ENCODE measurements at places on chromosomes 3 and 15. TPM values are rescaled to one million over a fixed set of nuclear protein-coding genes. Genes with fewer than 3 reads are reported as not detected.

- peaks cover 13% of the 10 kb centered on the region for H3K4me1 ChIP-seq
- peaks cover 35% of the 10 kb centered on the region for H3K36me3 ChIP-seq
- DNase-seq = no peak
- peaks cover 11% of the 10 kb centered on the region for H3K27me3 ChIP-seq
These were observed 5.7 kb downstream of the THBS1 start for GRCh38 chr15:39586387-39587095.

DNA sequence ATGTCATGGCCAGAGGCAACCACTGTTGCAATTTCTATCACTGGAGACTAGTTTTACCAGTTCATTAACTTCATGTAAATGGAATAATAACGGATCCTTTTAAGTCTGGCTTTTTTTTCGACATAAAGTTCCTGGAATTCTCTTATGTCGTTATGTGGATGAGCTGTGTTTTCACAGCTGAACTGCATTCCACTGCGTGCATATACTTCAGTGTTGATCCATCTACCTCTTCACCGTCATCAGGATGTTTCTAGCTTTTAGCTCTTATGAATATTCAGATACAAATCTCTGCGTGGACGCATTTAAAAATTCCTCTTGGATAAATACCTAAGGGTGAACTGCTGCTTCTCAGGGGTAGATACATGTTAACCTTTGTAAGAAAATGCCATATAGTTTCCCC, 15.6 kb upstream of the CYFIP1 start:
- no peak overlapping the region for H3K4me3 ChIP-seq
- peaks cover 10% of the 10 kb centered on the region for H3K36me3 ChIP-seq
- peaks cover 4% of the 10 kb centered on the region for H3K4me1 ChIP-seq
- no peaks in the 10 kb centered on the region for H3K27me3 ChIP-seq
- no peak for DNase-seq
- H3K27ac ChIP-seq = no peak overlapping the region

- no peak overlapping the region for H3K4me3 ChIP-seq
- H3K36me3 ChIP-seq = no peaks in the 10 kb centered on the region
- no peaks in the 10 kb centered on the region for H3K4me1 ChIP-seq
These were observed 611.5 kb downstream of the AGBL1 start for GRCh38 chr15:86691091-86691663.

DNA sequence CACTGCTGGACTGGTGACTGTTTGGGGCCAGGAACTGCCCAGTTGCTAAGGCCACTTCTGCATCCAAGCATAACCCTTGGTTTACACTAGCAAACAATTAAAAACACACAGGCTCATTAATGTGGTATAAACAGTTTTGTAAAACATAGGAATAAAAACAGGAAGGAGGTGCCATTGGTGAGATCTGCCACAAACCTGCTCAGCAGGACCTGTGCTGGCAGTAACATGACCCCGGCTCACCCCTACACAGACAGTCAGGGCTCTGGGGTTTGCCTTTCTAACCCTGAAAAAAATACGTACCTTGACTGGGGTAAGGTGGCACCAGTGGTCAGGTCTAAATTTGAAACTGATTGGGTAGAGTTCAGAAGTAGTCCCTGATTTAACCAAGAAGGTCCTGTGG, 76.2 kb downstream of the ATP1B3 start:
- H3K27me3 ChIP-seq = no peaks in the 10 kb centered on the region
- peaks cover 15% of the 10 kb centered on the region for H3K36me3 ChIP-seq
- H3K27ac ChIP-seq = peak overlapping the region; percentile 42
- no peak overlapping the region for H3K4me3 ChIP-seq
- H3K4me1 ChIP-seq = peaks cover 29% of the 10 kb centered on the region

DNA sequence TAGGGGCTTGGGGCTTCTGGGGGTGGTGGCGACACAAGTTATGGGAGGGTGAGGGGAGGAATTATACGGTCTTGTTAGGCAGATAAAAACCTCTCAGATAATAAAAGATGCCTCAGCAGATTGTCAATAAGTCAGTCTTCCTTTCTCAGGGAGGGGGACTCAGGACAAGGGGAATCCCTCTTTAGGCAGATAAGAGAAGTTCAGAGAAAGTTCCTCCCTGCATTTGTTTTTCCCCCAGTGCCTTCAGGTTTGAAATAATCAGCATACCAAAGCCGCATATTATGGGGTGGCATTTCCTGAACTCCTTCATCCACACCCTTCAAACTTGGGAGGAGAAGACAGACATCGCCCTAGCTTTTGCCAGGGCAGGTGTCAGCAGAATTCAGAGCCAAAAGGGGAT, 8.5 kb downstream of the PPCDC start:
- no peak for DNase-seq
- no peaks in the 10 kb centered on the region for H3K27me3 ChIP-seq
- H3K4me1 ChIP-seq = peaks cover 33% of the 10 kb centered on the region
- H3K27ac ChIP-seq = peak overlapping the region; percentile 85
- H3K36me3 ChIP-seq = peaks cover 19% of the 10 kb centered on the region
- peak overlapping the region; percentile 12 for H3K4me3 ChIP-seq

DNA sequence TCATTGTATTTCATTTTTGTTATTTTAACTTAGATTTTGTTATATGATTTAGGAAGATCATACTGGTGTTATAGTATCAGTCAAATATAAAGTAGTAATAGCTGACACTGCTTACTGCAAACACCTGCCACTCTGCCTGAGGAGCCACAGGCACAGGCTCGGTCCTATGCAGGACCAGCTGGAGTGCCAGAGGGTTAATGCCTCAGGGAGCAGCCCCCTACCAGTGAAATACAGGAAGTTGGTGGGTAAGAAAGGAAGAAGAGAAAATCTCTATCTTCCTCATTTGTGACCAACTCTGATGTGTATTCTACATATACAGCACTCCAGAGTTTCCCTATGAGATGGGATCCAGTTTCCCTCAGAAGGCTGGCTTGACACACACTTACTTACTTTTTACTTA, 593.3 kb downstream of the UNC13C start:
- no peaks in the 10 kb centered on the region for H3K36me3 ChIP-seq
- H3K4me3 ChIP-seq = no peak overlapping the region
- H3K27me3 ChIP-seq = no peaks in the 10 kb centered on the region
- no peak overlapping the region for H3K27ac ChIP-seq
- DNase-seq = no peak

DNA sequence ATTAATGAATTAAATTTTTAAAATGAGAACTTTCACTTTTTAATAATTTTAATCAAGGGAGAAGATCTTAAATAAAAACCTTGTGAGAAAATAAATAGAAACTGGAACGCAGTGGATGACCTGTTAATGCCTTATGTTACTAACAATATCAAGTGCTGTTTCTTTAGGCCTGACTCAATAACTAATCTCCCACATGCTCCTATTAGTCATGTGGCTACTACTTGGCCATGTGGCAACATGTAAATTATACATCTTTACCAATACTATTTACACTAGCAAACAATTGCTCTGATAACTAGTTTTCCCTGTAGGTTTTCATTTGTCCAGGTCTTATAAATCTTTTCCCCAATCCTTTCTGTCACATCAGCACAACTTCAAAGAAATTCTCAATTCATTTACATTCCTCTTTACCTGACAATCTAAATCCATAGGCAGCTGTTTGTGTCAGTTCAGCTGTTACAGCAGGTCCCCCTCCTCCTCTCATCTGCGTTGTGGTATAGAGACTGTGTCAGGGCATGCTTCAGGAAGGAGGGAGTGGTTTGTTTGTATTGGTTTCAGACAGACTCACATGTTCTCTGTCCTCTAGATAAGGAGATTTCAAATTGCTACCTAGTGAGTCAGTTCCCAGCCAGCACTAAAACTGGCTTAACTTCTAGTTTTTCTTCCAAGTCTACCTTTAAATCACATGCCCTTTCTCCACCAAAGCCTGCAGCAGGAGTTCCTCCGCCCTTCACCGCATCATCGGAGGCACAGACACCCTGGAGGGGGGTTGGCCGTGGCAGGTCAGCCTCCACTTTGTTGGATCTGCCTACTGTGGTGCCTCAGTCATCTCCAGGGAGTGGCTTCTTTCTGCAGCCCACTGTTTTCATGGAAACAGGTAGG, 11.3 kb upstream of the C3orf52 start:
- no peak for DNase-seq
- H3K4me1 ChIP-seq = peaks cover 10% of the 10 kb centered on the region
- no peaks in the 10 kb centered on the region for H3K27me3 ChIP-seq
- H3K36me3 ChIP-seq = no peaks in the 10 kb centered on the region
- H3K27ac ChIP-seq = peak overlapping the region; percentile 97
- H3K4me3 ChIP-seq = peak overlapping the region; percentile 72

DNA sequence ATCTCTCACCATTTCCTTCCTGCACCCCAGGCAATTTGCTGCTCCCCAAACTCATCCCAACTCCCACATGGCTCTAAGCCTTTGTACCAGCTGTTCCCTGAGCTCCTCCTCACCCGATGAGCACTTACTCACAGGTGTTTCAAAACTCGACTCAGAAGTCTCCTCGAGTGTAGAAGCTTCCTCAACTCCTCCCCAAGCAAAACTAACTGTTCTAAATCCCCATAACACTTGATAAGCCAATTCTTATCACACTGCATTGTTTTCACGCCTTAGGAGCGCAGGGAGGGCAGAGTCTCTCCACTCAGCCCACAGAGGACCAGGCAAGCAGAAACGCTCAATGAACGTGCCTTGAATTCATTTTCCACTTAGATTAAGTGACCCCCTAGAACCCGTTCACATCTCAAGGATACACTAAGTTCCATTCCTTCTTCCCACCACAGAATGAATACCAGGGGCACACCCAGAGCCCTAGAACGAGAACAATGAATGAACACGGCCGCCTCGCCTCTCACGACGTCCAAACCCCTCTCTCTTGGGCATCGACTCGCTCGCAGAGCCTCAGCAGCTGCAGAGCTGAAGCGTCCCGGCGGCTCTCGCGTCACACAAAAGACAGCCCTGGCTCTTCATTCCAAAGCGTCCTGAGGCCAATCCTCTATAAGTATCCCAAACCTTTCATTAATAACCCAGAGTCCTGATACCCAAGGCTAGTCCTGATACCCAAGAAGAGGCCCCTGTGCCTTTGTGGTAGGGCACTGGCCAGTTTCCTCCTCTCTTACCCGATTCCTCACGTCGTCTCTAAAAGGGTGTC, 1.1 kb downstream of the RAF1 start:
- DNase-seq = no peak
- H3K36me3 ChIP-seq = peaks cover 7% of the 10 kb centered on the region
- peaks cover 25% of the 10 kb centered on the region for H3K4me1 ChIP-seq
- peak overlapping the region; percentile 96 for H3K27ac ChIP-seq

The KBTBD8 gene
- 4.8 TPM for total RNA-seq

The RBSN gene
- total RNA-seq = 29.1 TPM

The THRB gene
- total RNA-seq = 27.3 TPM

- H3K27ac ChIP-seq = no peak overlapping the region
- DNase-seq = no peak
- H3K36me3 ChIP-seq = no peaks in the 10 kb centered on the region
These were observed 963.7 kb downstream of the PLOD2 start for GRCh38 chr3:145197051-145197820.

DNA sequence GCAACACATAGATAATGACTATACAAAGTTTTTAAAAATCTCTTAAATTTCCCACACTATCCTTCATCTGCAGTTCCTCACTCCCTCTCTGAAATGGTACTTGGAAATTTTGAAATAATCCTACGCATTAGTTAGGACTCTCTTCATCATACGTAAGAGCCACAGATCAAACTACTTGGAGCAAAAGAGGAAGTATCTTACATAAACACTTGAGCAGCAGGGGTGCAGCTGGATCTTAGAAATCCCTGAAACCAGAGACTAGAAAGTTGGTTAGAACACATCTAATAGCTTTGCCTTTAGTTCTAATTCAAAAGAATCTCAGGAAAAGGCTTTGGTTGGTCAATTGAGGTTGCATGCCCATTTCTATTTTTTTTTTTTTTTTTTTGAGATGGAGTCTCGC, 38.8 kb upstream of the ZNF445 start:
- peaks cover 5% of the 10 kb centered on the region for H3K27me3 ChIP-seq
- no peak overlapping the region for H3K27ac ChIP-seq
- DNase-seq = no peak
- peaks cover 5% of the 10 kb centered on the region for H3K4me1 ChIP-seq

- H3K36me3 ChIP-seq = no peaks in the 10 kb centered on the region
- H3K4me1 ChIP-seq = peaks cover 9% of the 10 kb centered on the region
- peaks cover 8% of the 10 kb centered on the region for H3K27me3 ChIP-seq
- no peak for DNase-seq
These were observed 34.6 kb downstream of the CRABP1 start for GRCh38 chr15:78374436-78375393.

The DTX3L gene
- total RNA-seq = 17.3 TPM

- DNase-seq = no peak
- no peak overlapping the region for H3K27ac ChIP-seq
- no peaks in the 10 kb centered on the region for H3K4me1 ChIP-seq
- H3K36me3 ChIP-seq = no peaks in the 10 kb centered on the region
- no peak overlapping the region for H3K4me3 ChIP-seq
These were observed 491.7 kb upstream of the RASGRP1 start for GRCh38 chr15:39056357-39056756.

- H3K27ac ChIP-seq = no peak overlapping the region
- H3K4me1 ChIP-seq = peaks cover 42% of the 10 kb centered on the region
- H3K36me3 ChIP-seq = no peaks in the 10 kb centered on the region
- peak; percentile 62 for DNase-seq
These were observed 49.9 kb downstream of the RPLP1 start for GRCh38 chr15:69502470-69503045.

GRCh38 chr3:89606151-89606550, 498.7 kb downstream of the EPHA3 start:
- H3K27me3 ChIP-seq = no peaks in the 10 kb centered on the region
- no peak for DNase-seq
- H3K4me1 ChIP-seq = no peaks in the 10 kb centered on the region
- no peak overlapping the region for H3K4me3 ChIP-seq
- H3K27ac ChIP-seq = no peak overlapping the region
- no peaks in the 10 kb centered on the region for H3K36me3 ChIP-seq

GRCh38 chr3:130737622-130738021, 9.0 kb downstream of the PIK3R4 start:
- no peaks in the 10 kb centered on the region for H3K27me3 ChIP-seq
- H3K4me3 ChIP-seq = no peak overlapping the region
- H3K4me1 ChIP-seq = peaks cover 9% of the 10 kb centered on the region
- H3K27ac ChIP-seq = no peak overlapping the region
- H3K36me3 ChIP-seq = peaks cover 39% of the 10 kb centered on the region
- no peak for DNase-seq

GRCh38 chr15:40335938-40336743, 4.6 kb downstream of the CCDC9B start:
- H3K4me3 ChIP-seq = peak overlapping the region; percentile 17
- no peaks in the 10 kb centered on the region for H3K36me3 ChIP-seq
- no peak for DNase-seq
- peaks cover 22% of the 10 kb centered on the region for H3K4me1 ChIP-seq
- peaks cover 3% of the 10 kb centered on the region for H3K27me3 ChIP-seq
- H3K27ac ChIP-seq = no peak overlapping the region

DNA sequence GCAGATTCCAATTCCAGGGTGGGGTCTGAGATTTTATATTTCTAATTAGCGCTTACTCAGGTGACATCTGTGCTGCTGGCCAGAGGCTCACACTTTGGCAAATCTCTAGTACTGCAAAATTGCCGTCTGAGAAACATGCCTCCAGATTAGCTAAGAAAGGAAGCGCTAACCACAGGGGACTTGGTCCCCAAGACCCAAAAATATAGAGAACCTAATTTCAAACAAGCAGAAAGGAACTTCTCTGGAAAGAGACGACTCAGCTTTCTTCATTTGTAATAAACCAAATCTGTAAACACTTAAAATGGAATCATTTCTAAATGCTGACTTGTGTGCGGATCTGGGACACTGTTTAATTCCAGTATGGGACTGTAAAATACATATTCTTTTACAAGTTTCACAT, 55.7 kb downstream of the B3GNT5 start:
- H3K4me3 ChIP-seq = no peak overlapping the region
- H3K27ac ChIP-seq = no peak overlapping the region

The OR5K2 gene
- not detected for total RNA-seq

Measured in type B pancreatic cell (in vitro differentiated cells).